ENCODE measurements at places on chromosomes 7 and 10. TPM values are rescaled to one million over a fixed set of nuclear protein-coding genes. Genes with fewer than 3 reads are reported as not detected.

DNA sequence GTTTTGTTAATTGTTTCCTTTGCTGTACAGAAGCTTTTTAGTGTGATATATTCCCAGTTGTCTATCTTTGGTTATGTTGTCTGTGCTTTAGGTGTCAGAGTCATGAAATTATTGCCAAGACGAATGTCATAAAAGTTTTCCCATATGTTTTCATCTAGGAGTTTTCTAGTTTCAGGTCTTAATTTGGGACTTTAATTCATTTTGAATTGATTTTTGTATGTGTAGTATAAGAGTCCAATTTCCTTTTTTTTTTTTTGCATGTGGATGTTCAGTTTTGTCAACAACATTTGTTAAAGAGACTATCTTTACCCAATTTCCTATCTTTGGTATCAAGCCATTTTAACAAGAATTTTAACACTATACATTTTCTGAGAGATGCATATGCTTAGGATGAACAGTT lies 432.2 kb downstream of the CNTNAP2 start:
- DNase-seq: no peak

NME8 gene
- not detected for total RNA-seq

DNA sequence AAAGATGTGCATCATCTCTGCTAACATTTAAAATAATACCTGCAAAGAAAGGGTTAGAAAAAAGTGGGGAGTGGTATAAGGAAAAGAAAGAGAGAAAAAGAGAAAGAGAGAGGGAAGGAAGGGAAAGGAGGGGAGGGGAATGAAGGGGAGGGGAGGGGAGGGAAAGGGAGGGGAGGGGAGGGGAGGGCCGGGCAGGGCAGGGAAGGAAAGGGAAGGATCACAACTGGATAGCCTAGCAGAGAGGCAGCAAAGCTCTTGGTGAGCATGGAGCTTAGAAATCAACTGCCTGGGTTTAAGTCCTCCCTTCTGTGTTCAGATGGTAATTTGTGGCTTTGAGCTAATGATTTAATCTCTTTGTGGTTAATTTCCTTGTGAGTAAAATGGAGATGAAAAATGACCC lies 5.4 kb upstream of the FAM237B start:
- DNase-seq: no peak

TNS3 gene
- total RNA-seq: 127 TPM

DNA sequence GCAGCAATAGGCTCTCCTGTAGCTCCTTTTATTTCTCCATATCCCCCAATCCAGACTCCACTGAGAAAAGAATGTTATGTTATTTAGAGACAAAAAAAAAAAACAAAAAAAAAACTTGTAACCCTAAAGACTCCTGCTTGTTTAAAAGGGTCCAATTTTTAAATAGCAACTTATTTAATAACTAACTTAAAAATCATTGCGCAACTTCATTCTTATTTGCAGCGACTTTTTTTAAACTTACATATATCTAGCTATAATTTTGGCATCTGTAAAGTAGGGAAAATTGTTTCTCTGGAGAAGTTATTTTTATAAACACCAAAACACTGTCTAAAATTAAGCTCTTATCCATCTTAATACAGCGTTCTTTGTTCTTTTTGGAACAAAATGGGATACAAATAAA lies 59.0 kb upstream of the ZC3HAV1 start:
- no peak for DNase-seq

HMX2 gene
- total RNA-seq: not detected

DNA sequence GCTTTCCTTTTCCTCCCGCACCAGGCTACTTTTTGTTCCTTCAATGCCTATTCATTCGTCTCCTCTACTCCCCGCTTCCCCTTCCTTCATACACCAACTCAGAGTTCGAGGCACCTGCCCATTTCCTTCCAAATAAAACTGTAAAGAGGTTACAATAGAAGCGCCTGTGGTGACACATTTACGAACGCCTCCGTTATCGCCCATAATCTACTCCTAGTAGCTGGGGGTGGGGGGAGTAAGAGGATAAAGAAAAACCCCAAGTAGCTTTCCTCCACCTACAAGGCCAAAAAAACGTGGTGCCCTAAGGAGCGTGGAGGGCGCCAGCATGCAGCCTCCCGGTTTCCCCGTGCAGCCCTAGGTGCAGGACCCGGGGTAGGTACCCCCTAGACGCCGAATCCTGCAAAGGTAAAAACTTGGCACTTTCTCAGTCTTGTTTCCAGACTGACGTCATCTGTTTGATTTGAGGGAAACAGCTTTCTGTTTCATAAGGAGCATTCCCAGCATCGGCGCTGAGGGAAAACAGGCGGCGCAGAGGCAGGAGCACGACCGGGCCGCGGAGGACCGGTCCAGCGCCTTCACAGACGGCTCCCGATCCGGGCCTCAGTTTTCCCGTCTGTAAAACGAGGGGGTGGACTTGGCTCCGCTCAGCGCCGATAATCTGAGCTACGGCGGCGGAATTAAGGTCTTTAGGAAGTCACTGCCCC lies 922 bp downstream of the PPA1 start:
- DNase-seq: no peak

ZC3HAV1L gene
- 68.8 TPM for total RNA-seq

- DNase-seq: no peak
Observed at GRCh38 chr7:134798155-134798554, 18.7 kb downstream of the CALD1 start.

VSTM2A gene
- not detected for total RNA-seq

DNA sequence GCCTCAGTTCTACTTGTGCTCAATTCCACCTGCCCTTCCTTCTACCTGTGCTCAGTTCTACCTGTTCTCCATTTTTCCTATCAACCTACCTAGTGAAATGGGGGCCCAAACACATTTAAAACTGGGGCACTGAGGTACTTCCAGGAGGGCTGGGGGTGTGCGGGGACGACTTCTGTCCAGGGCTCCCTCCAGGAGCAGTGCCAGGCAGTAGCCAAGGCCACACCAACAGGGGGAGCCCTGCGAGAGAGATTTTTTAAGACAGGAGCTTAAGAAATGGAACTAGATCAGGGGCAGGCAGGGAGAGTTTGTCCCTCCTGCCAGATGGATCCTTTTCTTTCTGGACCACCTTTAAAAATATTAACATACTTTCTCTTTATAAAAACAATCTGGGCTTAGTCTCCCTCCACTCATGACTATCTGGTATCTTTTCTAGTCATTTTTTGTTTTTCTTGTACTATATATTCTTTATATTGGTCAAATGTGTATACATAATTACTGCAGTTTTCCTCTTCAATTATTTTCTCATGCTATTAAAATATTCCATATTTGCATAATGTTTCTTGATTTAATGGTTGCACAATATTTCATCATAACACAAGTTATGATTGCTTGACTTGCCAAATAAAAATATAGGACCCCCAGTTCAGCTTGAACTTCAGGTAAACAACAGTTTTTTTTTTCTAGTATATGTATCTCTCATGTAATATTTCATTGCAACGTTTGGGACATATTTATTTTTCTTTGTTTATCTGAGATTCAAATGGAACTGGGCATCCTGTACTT lies 47.3 kb upstream of the INSYN2A start:
- no peak for DNase-seq

DNA sequence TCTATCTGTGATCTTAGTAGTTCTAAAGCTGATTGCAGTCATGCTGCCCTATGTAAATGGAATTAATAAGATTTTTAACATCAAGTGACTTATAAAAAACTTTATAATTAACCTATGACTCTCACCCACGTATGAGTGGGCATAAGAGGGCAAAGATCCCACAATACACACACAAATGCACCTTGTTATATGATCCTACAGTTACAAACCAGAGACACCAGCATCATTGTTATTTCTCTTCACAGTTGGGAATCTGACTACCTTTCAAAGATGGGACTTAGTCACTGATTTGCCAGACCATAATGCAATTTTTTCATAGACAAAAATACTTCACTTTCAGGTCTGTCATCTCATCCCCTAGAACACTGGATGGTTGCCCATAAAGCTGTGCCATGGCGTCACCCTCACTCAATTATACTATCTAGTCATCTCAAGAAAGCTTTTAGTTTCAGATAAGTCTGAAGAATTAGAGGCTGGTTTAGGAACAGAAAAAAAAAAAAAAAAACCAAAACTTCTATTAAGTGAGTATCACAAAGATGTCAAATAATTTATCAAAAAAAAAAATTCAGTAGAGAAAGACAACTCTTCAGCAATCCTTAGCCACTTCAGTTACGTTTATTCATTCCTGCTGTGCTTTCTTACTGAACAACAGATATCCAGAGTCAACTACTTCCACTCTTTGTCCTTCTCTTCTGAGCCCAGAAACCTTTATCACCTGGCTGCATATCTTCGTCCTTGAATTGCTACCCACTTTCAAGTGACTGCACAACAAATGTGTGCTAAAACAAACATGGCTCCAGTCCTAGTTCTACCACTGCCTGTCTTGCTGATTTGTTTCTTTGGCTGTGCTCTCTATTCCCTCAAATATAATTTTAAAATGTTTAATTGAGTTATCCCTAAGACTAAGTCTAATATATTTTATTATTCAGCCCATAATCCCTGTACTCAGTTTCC lies 175.0 kb upstream of the CHRM2 start:
- no peak for DNase-seq

GRCh38 chr7:155804431-155804831 lies 7.8 kb downstream of the SHH start:
- no peak for DNase-seq
